Cardiac septum (tissue), 1 donor: ENCODE measurements at places on chromosomes 13 and 19.
A peak's percentile ranks its signal among the peaks of the same experiment; 100 is the strongest.

GRCh38 chr13:91158017-91158395, 189.5 kb upstream of the MIR17HG start:
- no peak for DNase-seq

GRCh38 chr13:112645327-112645914, 44.4 kb upstream of the ATP11A start:
- DNase-seq = no peak

GRCh38 chr13:66704110-66704509, 526.0 kb downstream of the PCDH9 start:
- DNase-seq = no peak

- DNase-seq = no peak
Observed at GRCh38 chr13:20157151-20157796, 3.6 kb downstream of the GJA3 start.

DNA sequence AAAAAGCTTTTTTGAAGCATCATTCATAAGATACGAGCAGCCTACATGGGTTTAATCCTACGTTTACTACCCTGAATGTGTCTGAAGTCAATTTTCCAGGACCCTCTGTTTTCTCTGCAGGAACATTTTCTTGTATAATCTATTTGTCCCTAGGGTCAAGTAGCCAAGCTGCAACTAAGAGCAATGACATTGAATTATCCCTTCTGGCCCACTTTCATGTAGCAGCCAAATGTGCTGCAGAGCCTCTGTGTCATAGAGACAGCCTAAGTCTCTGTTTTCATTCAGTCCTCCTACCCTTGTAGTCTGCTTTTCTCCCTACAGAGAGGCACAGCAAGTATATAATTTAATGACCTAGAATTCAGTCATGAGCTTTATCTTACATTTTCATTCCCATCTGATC, 82.1 kb downstream of the ZAR1L start:
- DNase-seq = no peak

- DNase-seq = peak; percentile 7
Observed at GRCh38 chr13:19767966-19768365, 14.8 kb downstream of the PSPC1 start.

GRCh38 chr19:3387645-3388589, 21.5 kb downstream of the NFIC start:
- peak; percentile 89 for DNase-seq

- no peak for DNase-seq
Observed at GRCh38 chr19:47633517-47633916, 24.6 kb downstream of the BICRA start.

DNA sequence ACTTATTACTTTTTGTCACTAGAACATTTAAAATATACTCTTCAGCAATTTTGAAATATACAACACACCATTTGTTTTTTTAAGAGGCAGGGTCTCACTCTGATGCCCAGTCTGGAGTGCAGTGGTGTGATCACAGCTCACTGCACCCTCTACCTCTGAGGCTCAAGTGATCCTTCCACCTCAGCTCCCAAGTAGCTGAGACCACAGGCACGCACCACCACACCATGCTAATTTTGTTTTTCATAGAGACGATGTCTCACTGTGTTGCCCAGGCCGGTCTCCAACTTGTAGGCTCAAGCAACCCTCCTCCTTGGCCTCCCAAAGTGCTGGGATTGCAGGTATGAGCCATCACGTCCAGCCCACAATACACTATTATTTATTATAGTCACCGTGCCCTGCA, 2.6 kb downstream of the IGFL2 start:
- DNase-seq = no peak

DNA sequence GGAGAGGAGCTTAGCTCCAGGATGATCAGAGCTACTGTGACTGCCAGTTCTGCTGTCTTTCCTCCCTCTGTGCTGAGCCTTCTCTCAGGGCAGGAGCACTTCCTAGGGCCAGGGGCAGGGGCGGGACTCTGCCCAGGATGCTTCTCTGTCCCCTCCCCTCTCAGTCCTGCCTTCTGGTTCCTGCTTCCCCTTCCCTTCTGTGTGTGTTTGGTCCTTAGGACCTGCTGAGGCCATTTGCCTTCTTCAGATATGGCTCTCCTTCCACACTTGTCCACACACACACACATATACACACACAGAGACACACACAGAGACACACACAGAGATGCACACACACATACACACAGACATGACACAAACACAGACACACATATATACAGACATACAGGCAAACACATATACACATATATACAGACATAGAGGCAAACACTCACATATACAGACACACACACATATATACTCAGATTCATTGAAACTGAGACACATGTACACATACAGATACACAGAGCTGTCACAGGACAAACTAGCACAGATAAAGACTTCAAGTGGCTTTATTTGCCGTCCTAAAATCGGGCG, 22.0 kb upstream of the CD177 start:
- no peak for DNase-seq

DNA sequence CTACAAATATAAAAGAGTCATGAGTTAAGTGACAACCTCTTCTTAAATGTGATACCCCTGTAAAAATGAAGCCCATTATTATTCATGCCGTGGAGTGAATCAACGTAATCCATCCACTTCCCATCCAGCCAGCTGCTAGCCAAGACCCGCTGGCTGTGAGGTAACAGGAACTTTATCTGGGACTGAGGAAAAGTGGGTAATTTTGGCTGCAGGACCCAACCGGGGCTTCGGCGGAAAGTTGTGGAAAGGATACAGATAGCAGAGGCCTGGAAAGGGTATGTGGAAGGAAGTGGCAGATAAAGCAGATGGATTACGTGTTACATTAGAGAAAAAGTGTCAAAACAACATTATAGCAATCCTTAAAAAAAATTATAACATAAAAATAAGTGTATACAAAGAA, 48.3 kb downstream of the SLC7A1 start:
- no peak for DNase-seq

DNA sequence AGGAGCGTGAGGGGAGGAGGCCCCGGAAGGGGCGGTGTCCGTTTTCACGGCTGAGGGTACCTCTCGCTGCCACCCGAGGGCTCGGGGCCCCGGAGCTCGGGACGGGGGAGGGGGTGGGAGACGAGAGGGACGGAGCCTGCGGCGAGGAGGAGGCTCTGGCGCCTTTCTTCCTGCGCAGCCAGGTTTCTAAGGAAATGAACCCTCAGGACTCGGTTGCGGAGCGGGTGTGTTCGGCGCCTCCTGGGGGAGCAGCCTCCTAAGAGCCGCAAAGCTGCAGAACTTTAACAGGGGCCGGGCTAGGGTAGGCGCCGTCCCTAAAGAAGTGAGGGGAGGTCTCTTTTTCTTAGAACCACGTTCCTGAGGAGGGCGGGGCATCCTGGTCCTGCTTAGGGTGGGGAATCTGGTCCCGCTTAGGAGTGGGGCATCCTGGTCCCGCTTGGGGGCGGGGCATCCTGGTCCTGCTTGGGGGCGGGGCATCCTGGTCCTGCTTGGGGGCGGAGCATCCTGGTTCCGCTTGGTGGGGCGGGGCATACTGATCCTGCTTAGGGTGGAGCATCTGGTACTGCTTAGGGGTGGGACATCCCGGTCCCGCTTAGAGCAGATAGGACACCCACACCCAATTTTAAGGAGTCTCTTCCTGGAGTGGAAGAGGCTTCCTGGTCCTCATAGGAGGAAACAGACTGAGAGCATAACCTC, 6.2 kb downstream of the SYT5 start:
- DNase-seq = peak; percentile 84

DNA sequence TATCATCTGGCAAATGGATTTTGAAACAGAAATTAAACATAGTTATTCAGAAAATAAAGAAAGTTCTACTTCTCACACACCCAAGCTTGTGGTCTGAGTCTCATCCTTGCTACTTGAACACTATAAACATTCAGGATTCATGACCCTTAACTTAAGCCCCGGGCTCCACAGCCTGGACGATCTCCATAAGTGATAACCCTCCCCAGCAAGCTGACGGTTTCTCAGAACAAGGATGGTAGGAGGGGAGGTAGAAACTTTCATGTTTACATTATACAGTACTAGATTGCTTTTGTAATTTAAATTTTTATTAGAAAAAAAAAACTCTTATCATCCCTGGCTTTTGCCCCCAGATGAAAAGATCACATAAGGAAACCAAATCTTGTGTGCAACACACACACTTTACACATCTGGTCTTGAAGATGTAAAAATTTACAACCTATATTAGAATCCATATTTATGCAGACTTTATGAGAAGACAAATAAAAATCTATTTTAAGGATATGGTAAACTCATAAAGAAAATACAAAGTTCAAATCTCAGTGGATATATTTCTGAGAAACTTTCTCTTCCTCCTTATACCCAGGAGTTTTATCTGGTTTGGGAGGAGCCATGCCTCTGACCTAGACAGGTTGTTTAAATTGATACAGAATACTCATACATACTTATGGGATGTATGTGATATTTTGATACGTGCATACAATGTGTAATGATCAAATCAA, 20.0 kb upstream of the ATP12A start:
- DNase-seq = no peak

DNA sequence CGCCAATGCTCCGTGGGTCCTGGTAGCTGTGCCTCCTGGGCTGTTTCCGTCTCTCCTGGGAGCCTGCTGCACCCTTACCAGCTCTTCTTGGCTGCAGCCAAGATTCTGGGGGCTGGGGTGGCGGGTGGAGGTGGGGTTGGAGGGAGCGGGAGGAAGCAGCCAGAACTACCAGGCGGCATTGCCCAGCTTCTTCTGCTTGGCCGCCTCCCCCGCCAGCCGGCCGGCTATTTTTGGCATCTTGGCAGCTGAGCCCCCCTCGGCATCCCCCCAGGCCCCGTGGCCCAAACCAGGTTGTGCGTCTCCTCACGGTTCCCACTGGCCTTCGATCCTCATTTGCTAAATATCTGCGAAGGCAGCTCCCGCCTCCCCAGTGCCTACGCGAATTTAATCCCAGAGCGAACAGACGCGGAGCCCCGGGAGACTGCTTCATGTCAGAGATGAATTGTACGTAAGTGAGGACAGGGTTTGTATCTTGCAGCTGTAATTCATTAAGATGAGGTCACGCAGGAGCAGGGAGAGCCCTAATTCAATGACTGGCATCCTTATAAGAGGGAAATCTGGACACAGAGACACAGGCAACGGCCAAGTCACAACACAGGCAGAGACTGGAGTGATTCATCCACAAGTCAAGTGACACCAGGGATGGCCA, 12.8 kb upstream of the PEAK3 start:
- no peak for DNase-seq

DNA sequence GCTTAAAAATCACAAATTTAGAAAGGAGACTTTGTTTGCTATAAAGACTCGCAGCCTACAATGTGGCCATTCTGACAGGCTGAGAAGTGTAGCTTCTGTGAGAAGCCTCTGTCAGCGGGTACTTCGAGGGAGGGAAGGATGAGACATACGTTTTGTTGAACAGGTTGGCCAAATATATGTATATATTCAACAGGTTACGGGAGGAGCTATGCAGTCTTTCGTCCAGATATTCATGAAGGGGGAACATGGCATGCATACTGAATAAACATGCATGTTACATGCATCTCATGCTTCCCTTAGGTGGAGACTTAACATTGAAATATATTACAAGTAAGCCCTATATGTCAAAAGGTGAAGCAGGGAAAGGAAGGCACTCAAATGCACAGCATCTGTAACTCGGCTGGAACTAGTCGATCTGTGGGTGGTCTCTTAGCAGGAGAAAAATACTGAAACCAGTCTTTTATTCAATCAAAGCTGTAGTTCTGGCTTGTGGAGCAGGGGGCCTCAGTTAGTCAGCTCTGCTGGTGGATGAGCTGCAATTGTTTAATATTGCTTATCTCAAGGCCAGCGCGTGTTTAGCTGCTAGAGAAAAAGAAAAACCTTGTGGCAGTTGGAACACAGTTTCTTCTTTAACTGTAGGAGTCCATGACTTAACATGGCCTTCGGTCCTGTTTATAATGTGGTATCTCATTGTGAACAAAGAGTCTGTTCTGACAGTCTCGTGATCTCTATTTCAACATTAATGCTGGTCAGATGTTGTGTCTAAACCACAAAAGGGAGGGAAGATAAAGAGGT, 94.3 kb downstream of the FAM216B start:
- DNase-seq = no peak

DNA sequence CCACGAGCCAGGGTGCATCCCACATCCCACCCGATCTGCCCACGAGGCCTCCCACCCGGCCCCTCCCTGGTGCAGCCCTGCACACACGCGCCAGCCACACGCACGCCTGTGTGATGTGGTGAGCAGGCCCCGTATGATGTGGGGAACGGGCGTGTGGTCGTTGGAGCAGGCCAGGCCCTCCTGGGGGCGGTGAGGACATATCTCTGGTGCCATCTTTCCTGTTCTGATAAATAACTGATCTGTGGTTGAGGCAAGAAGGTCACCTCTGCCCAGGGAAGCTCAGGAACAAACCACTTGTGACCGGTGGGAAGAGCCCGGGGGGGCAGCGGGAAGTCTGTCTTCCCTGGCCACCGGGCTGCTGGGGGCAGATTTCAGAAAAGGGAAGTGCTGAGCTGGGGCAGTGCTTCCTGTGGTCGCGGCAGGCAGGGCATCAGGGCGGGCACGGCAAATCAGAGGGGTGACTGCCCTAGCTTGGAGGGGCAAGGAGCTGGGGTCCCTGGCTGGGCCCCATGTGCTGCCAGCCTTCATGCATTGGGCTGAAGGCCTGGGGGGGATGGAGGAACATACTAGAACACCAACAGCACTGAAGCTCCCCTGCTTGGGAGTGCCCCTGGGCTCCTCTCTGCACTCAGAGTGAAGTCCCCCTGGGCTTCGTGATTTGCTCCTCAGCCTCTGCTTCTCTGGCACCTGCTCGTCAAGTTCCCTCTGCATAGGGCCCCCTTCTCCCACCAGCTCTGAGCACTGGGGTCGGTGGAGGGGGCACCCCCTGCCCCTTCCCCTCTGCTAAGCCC, 35.2 kb upstream of the SLC7A10 start:
- DNase-seq = peak; percentile 87

GRCh38 chr13:39035204-39035603, 2.7 kb downstream of the PROSER1 start:
- DNase-seq = no peak

DNA sequence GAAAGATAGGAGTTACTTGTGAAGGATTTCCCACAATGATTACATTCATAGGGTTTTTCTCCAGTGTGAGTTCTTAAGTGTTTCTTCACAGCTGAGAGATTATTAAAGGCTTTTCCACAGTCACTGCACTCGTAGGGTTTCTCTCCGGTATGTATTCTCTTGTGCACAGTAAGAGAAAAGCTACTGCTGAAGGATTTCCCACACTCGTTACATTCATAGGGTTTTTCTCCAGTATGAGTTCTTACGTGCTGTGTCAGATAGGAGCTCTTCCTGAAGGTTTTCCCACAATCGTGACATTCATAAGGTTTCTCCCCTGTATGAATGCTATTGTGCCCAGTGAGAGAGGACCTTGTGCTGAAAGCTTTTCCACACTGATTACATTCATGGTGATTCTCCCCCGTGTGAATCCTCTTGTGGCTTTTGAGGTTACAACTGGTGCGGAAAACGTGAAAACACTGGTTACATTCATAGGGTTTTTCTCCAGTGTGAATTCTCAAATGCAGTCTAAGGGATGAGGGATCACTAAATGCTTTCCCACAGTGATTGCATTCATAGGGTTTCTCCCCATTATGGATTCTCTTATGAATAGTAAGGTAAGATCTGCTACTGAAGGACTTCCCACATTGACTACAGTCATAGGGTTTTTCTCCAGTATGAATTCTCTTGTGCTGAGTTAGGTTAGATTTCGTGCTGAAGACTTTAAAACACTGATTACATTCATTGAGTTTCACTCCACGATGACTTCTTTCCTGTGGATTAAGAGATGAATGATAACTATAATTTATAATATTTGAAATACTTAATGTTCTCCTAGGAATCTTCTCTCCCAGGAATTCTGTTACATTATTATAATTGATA, 20.6 kb downstream of the ZNF558 start:
- no peak for DNase-seq
